ENCODE measurements at places on chromosomes 5 and 9.

DNA sequence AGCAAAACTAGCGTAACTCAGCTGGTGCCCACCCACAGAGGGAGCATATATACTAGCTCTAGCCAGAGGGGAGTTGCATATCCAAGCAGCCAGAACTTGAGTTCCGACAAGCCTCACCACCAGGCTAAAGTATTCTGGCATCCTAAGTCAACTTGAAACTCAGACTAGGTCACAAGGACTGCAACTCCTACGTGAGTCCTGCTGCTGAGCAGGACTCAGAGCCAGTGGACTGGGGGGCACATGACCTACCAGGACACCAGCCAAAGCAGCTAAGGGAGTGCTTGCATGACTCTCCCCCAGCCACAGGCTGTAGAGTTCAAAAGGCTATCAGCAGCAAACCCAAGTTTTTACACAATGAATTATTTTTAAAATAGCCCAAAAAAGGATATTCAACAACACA lies 26.1 kb downstream of the SPDL1 start:
- DNase-seq = no peak

DNA sequence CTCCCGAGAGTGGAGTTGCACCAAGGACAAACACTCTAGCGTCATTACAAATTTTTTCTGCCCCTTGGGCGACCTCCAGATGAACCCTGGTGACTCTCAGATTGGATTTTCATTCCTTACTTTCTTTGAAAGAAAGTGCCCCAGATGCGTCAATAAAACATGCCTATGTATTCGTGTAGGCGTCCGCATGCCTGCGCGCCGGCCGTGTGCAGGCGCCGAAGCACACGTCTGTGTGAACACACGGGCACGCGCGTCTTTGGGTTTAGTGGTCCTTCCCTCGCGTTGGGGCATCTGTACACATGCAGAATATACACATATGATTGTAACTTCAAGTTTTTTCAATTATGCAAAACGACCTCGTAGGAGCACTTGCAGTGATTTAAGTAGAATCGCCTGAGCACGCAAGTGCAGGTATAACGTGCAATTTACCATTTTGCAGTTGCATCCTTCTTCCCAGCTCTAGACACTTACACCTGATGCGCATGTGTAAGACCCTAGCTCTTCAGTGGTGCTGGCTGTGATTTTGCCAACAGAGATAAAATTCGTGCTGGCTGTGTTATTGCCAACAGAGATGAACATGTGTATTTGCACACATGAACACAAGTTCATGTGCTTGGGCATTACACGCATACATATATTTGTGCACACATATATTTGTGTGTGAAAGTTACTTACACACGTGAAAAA lies 1.9 kb upstream of the LHX2 start:
- DNase-seq = no peak

DNA sequence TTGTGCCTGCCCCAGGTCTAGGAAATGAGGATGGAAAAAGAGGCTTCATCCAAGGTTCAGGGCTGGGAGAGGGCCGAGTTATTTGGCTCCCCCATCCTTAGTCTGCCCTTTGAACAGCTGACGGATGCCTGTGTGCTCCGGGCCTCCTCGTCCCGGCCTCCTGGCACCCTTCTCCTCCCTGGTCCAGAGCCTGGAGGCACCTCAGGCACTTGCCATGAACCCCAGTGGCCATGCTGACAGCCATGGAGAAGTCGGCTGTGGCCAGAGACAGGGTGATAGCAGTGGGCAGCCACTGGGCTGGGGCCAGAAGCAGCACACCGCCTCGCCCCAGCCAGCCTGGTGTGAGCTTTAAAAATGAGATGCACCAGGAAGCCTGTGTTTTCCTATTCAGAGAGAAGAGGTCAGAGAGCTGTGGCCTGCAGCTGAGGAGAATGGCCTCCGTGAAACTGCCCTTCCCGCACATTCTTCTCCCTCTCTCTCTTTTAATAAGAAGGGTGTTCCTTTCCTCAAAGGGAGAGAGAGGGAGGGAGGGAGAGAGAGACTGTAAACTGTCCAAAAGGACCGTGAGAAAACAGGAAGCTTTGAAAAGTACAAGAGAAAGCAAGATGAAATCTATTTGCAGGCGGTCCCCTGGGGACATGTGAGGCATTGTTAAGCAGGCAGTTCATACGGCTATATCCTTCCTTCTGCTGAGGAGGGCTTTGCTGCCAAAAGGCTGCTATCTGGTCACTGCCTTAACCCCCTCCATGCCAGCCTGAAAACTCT lies 55.3 kb downstream of the ZNF366 start:
- DNase-seq = no peak

DNA sequence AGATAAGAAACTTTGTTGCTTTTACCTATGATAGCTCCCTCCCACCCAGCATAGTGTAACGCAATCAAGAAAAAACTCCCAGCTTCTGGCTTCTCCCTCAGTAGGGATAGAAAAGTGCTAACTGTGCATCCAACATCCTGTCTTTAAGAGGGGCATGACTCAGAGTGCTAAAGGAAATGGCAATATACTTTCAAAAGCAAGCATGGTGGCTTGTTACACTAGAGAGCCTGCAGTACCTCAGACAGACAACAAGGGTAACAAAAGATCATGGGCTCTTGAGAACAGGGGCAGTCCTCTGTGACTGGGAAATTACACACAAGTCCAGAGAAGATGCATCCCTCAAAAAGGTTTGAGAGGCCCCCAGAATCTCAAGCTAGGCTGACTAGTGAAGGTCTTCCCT lies 37.8 kb downstream of the PRELID2 start:
- DNase-seq = no peak

DNA sequence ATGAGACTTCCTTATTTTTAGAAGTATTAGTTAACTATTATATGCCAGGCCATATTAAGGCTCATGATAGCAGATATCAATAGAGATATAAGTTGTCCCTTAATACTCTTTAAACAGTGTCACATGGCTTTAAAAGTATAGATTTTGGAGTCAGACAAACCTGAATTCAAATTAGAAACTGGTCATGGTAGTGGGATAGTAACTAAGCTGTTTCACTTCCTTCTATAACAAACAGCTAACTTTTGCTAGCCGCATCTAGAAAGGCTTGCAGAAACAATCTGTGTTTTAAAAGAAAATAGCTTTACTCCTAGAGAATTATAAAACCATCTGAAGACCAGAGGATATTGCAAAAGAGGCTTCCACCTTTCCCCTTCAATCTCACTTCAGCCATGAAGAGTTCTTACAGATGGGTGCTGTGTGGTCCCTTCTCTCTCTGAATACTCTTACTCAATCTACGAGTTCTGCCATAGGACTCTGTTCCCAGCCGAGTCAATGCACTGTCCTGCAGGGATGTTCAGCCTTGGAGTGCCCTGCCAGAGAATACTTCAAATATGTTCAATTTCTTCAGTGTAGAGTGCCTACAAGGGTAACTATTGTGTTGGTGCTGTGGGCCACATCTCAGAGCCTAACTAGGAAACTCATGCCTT lies 810.2 kb downstream of the EFNA5 start:
- DNase-seq = no peak

- DNase-seq = no peak
Observed at GRCh38 chr9:127634021-127634420, 21.9 kb downstream of the STXBP1 start.

DNA sequence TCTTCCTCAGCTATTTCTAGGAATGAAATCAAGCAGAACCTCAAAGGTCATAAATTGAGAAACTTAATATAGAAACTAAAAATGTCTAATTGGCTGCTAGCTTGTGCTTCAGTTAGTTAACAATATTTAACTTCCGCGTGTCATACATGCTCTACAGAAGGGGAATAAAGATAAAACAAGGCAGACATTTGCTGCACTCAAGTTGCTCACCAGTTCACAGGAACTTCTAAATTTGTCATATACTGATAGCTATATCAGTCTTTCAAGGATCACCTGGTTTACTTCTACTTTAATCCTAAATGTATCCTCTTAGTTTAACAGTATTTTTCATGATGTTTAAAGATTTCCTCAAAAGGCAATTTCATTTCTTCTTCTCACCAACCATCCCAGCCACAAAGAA lies 8.4 kb downstream of the CCNH start:
- no peak for DNase-seq

- peak; percentile 87 for DNase-seq
Observed at GRCh38 chr9:99266255-99267023, 44.4 kb downstream of the SEC61B start.

DNA sequence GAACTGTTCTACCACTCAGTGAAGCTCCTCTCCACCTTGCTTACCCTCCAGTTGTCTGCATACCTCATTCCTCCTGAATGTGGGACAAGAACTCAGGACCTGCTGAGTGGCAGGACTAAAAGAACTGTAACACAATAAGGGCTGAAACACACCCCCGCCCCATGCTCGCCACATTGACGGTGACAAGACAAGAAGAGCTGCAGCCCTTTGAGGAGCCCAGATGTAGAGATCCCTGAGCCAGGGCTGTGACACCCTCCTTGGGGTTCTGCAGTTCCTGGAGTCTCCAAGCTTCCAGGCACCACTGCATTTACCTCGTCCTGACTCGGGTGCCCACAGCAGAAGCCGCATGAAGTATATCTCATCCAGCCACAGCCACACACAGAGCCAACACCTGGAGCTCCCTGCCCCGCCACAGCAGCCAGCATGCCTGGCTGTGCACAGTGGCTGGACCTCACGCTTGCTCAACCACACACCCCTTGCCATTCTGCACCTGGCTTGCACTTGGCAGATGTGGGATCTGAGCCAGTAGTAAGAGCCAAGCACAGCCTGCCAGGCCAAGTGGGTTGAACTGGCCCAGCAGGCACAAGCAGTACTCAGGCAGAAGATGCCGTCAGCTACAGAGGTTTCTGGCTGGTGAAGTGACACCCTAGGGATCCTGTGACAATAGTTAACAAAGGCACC lies 166.1 kb downstream of the RNF180 start:
- no peak for DNase-seq

- no peak for DNase-seq
Observed at GRCh38 chr9:96242811-96243210, 59.2 kb downstream of the HSD17B3 start.

DNA sequence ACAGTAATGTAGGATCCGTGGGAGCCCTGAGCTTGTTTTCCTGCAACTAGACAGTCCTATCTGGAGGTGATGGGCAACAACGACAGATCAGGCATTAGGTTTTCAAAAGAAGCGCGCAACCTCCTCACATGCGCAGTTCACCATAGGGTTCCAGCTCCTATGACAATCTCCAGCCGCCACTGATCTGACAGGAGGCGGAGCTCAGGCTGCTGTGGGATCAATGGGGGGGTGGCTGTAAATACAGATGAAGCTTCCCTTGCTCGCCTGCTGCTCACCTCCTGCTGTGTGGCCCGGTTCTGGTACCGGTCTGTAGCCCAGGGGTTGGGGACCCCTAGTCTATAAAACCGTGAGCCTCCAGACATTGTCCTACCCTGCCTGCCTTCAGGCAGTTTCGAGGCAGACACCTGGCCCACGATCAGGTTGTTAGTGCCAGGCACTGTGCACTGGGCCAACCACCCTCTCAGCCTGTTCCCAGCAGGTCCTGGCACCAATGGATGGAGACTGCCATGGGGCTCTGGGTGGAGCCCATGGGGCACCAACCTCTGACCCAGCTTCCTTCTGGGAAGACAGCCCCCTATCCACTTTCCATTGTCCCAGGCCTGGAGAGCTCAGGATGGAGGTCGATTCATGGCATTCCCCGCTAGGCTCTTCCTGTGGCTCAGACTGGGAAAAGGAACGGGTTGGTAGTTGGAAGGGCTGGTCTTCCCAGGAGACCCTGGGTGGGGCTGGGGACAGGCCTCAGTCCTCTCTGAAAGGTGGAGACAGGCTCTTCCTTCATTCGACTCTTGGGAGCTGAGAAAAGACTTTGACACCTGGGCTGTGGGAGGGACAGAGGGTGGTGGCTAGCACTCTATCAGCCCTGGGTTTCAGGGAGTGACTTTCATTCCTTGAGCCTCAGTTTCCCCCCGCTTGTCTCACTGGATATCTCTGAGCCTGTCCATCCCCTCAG lies 1.7 kb downstream of the ENDOG start:
- DNase-seq = no peak

Measured in ecto neural progenitor cell (in vitro differentiated cells).